Uterus (tissue), 4 donors: ENCODE measurements at places on chromosomes 12 and 14. TPM values are rescaled to one million over a fixed set of nuclear protein-coding genes. Genes with fewer than 3 reads are reported as not detected.
A peak's percentile ranks its signal among the peaks of the same experiment; 100 is the strongest.

Gene CPSF2
- total RNA-seq = 10.8 TPM

Gene ETNK1
- total RNA-seq = 145 TPM

- peaks cover 10% of the 10 kb centered on the region for H3K4me1 ChIP-seq
- no peaks in the 10 kb centered on the region for H3K36me3 ChIP-seq
- H3K27me3 ChIP-seq = no peaks in the 10 kb centered on the region
- H3K27ac ChIP-seq = peak overlapping the region; percentile 81
These were observed 981 bp downstream of the FLVCR2 start for GRCh38 chr14:75579338-75579864.

DNA sequence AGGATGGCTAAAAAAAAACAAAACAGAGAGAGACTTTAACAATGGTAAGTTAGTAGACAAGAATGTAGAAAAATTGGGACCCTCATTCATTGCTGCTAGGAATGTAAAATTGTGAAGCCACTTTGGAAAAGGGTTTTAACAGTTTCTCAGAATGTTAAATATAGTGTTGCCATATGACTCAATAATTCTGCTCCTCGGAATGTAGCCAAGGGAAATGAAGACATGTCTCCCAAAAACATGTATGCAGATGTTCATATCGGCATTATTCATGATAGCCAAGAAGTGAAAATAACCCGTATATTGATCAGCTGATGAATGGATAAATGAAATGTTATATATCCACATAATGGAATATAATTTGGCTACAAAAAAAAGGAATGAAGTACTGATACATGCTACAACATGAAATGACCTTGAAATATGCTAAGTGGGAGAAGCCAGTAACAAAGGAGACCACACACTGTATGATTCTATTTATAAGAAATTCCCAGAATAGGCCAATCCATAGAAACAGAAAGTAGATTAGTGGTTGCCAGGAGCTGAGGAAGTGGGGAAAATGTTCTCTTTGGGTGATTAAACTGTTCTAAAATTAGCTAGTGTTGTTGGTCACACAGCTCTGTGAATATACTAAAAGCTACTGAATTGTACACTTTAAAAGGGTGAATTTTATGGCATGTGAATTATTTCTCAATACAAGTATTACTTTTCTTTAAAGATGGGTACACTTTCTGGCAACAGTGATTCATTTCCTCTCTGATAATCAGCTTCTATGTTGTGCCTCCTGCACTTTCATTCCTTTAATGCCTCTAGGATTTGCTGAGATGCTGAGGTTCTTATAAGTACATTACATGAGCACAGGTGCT, 132.5 kb downstream of the DAAM1 start:
- H3K27me3 ChIP-seq = no peaks in the 10 kb centered on the region
- no peak for DNase-seq
- no peak overlapping the region for H3K4me3 ChIP-seq
- H3K4me1 ChIP-seq = no peaks in the 10 kb centered on the region
- H3K36me3 ChIP-seq = no peaks in the 10 kb centered on the region

GRCh38 chr12:81468206-81468605, 290.9 kb downstream of the PPFIA2 start:
- no peak overlapping the region for H3K4me3 ChIP-seq
- no peak for DNase-seq
- no peak overlapping the region for H3K27ac ChIP-seq
- H3K36me3 ChIP-seq = no peaks in the 10 kb centered on the region

- no peak overlapping the region for H3K4me3 ChIP-seq
- peak; percentile 79 for DNase-seq
- H3K27me3 ChIP-seq = no peaks in the 10 kb centered on the region
- no peaks in the 10 kb centered on the region for H3K36me3 ChIP-seq
These were observed 116.1 kb downstream of the SCARB1 start for GRCh38 chr12:124747426-124748161.

GRCh38 chr14:45664668-45665356, 411.8 kb upstream of the MIS18BP1 start:
- H3K4me1 ChIP-seq = no peaks in the 10 kb centered on the region
- DNase-seq = no peak
- H3K27me3 ChIP-seq = no peaks in the 10 kb centered on the region
- no peaks in the 10 kb centered on the region for H3K36me3 ChIP-seq

- peaks cover 7% of the 10 kb centered on the region for H3K4me1 ChIP-seq
- no peaks in the 10 kb centered on the region for H3K36me3 ChIP-seq
- no peak overlapping the region for H3K4me3 ChIP-seq
- no peak for DNase-seq
- peak overlapping the region; percentile 74 for H3K27ac ChIP-seq
These were observed 326.3 kb downstream of the ZFP36L1 start for GRCh38 chr14:68466491-68466977.

Gene PLEK2
- not detected for total RNA-seq

Gene KRT3
- not detected for total RNA-seq

DNA sequence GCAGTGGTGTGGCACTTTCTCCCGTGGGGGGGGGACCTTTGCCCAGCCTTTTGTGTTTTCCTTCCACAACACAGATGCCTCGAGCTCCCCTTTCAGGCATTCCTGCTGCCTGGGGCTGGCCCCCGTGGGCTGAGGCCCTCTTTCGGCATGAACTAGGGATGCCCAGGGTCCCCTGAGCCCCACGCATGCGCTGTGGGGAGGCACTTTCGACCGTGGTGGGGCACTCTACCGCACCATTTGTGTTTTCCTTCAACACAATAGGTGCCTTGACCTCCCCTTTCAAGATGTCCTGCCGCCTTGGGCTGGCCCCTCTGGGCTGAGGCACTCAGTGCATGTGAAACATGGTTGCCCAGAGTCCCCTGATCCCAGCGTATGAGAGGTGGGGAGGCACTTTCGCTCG, 363.7 kb downstream of the ALG10 start:
- H3K4me3 ChIP-seq = no peak overlapping the region
- H3K27me3 ChIP-seq = no peaks in the 10 kb centered on the region
- no peaks in the 10 kb centered on the region for H3K4me1 ChIP-seq
- no peak for DNase-seq

Gene FBXW8
- 9.1 TPM for total RNA-seq

GRCh38 chr14:23183479-23183878, at the start of gene SLC7A8:
SLC7A8 (minus strand) TSS chr14:23183660; CDS start chr14:23182914, 746 bp downstream.
- peak within 1 kb of the TSS; percentile 89 for H3K27ac ChIP-seq
- no peaks in the 10 kb centered on the region for H3K36me3 ChIP-seq
- DNase-seq = peak; percentile 94
- no peaks in the 10 kb centered on the region for H3K27me3 ChIP-seq
- H3K4me1 ChIP-seq = no peaks in the 10 kb centered on the region
- peak within 1 kb of the TSS; percentile 74 for H3K4me3 ChIP-seq

GRCh38 chr12:78703820-78704525, 160.6 kb upstream of the SYT1 start:
- no peaks in the 10 kb centered on the region for H3K4me1 ChIP-seq
- no peak for DNase-seq
- H3K27me3 ChIP-seq = no peaks in the 10 kb centered on the region
- H3K27ac ChIP-seq = no peak overlapping the region

Gene KLRC2
- total RNA-seq = not detected

Gene ARPC3
- total RNA-seq = 108 TPM

DNA sequence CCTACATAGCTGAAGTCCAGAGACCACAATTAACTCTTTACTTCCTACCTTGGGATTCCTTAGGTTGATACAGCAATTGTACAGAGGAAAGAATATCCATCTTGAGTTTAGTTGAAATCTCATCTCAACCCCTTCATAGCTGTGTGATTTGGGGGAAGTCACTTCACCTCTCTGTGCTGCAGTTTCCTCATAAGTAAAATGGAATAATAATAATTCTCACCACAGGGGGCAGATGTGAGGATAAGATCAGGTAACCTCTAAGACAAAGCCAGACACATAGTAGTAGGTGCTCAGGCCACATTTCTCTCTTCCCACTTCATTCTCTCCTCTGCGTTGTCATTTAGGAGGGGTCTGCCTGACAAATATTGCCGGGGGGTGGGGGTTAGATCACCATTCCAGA, 6.7 kb downstream of the FOXN4 start:
- H3K27me3 ChIP-seq = no peaks in the 10 kb centered on the region
- H3K36me3 ChIP-seq = no peaks in the 10 kb centered on the region
- no peaks in the 10 kb centered on the region for H3K4me1 ChIP-seq
- no peak for DNase-seq

DNA sequence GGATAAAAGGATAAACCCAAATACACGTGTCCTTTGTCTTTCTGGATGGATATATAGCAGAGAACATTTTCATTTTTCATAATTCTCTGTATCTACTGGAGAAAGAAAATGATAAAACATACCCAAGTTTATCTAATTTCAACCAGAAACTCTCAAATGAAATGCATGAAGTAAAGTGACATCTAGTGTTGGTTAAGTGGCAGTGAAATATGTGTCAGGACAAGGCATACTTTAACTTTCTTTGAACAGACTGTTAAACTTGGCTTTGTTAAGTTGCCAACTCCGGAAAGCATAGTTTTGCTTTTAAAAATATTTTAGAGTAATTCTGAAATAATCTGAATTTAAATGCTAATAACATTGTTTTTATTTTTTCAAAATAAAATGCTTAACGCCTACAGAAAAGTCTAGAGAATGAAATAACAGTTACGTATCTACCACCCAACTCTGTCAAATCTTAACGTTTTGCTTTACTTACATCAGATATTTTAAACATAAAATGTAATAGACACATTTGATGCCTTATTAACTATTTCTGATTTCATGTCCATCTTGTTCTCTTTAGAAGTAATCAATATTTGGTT, 25.2 kb upstream of the NTN4 start:
- no peaks in the 10 kb centered on the region for H3K36me3 ChIP-seq
- no peaks in the 10 kb centered on the region for H3K4me1 ChIP-seq

- no peak overlapping the region for H3K4me3 ChIP-seq
- no peaks in the 10 kb centered on the region for H3K36me3 ChIP-seq
- no peaks in the 10 kb centered on the region for H3K27me3 ChIP-seq
- H3K27ac ChIP-seq = peak overlapping the region; percentile 90
- no peak for DNase-seq
These were observed 4.6 kb downstream of the IFI27 start for GRCh38 chr14:94115058-94115591.

Gene RASSF9
- total RNA-seq = 10.0 TPM

GRCh38 chr14:80427101-80427500, 215.8 kb upstream of the DIO2 start:
- H3K27me3 ChIP-seq = no peaks in the 10 kb centered on the region
- no peak for DNase-seq
- no peak overlapping the region for H3K27ac ChIP-seq
- H3K36me3 ChIP-seq = no peaks in the 10 kb centered on the region

GRCh38 chr12:98402091-98402490, 113.3 kb upstream of the TMPO start:
- H3K27ac ChIP-seq = no peak overlapping the region
- no peak overlapping the region for H3K4me3 ChIP-seq
- DNase-seq = no peak
- H3K4me1 ChIP-seq = no peaks in the 10 kb centered on the region
- H3K27me3 ChIP-seq = no peaks in the 10 kb centered on the region

- no peak overlapping the region for H3K4me3 ChIP-seq
- no peak overlapping the region for H3K27ac ChIP-seq
- DNase-seq = no peak
- H3K27me3 ChIP-seq = no peaks in the 10 kb centered on the region
These were observed 189.1 kb downstream of the PIWIL1 start for GRCh38 chr12:130526813-130527212.

- no peaks in the 10 kb centered on the region for H3K4me1 ChIP-seq
- H3K4me3 ChIP-seq = no peak overlapping the region
- DNase-seq = no peak
These were observed 1.8 kb upstream of the FRS2 start for GRCh38 chr12:69468237-69469026.

Gene HHIPL1
- total RNA-seq = under 0.01 TPM

DNA sequence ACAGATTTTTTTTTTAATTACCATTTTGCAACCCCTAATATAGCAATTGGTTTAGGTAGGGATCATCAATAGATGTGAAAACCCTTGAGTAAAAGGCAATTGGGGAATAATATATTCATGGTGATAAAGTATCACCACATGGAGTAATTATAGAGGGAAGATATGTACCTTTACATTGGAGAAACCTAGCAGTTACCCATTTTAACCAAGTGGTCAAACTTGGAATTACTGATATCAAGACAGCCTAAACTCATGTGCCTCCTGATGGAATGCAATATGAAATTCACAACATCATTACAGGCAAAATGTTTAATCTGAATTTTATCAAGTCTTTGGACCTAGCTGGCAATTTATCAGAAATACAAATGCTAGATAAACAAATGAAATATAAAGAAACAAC, 6.7 kb upstream of the SLC10A1 start:
- no peaks in the 10 kb centered on the region for H3K4me1 ChIP-seq
- no peaks in the 10 kb centered on the region for H3K27me3 ChIP-seq
- H3K4me3 ChIP-seq = no peak overlapping the region
- H3K36me3 ChIP-seq = no peaks in the 10 kb centered on the region
- H3K27ac ChIP-seq = no peak overlapping the region

- DNase-seq = peak; percentile 44
- H3K27me3 ChIP-seq = no peaks in the 10 kb centered on the region
- no peaks in the 10 kb centered on the region for H3K4me1 ChIP-seq
- H3K36me3 ChIP-seq = no peaks in the 10 kb centered on the region
- H3K27ac ChIP-seq = no peak within 1 kb of the TSS
These were observed at the start of gene CCDC63 for GRCh38 chr12:110846615-110847566. CCDC63 (plus strand) TSS chr12:110846987; CDS start chr12:110852955, 5,968 bp downstream.

DNA sequence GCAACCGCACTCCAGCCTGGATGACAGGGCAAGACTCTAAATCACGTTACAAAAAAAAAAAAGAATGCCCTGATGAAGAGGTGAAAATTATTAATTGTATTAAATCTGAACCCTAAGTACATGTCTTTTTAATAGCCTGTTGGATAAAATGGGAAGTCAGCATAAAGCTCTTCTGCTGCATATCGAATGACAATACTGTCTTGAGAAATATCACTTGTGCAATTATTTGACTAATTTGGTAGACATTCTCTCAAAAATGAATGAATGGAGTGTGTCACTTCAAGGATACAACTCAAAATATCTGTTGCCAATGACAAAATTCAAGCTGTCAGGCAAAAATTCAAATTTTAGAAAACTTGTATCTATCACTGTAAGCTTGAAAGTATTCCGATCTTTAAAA, 38.9 kb downstream of the DNAI7 start:
- no peak for DNase-seq
- no peaks in the 10 kb centered on the region for H3K4me1 ChIP-seq
- H3K27ac ChIP-seq = no peak overlapping the region
- no peaks in the 10 kb centered on the region for H3K36me3 ChIP-seq
- H3K4me3 ChIP-seq = no peak overlapping the region

GRCh38 chr12:128843538-128843937, 9.7 kb upstream of the GLT1D1 start:
- H3K4me3 ChIP-seq = no peak overlapping the region
- H3K4me1 ChIP-seq = no peaks in the 10 kb centered on the region
- H3K27me3 ChIP-seq = no peaks in the 10 kb centered on the region
- no peak overlapping the region for H3K27ac ChIP-seq
- H3K36me3 ChIP-seq = no peaks in the 10 kb centered on the region
- DNase-seq = no peak
